Stimulated activated CD8-positive, alpha-beta memory T cell treated with anti-CD3 and anti-CD28 coated beads, Interleukin-15, amount 100 ng/mL, for 48 hours (primary cell): ENCODE measurements at places on chromosomes 16 and 17.

DNA sequence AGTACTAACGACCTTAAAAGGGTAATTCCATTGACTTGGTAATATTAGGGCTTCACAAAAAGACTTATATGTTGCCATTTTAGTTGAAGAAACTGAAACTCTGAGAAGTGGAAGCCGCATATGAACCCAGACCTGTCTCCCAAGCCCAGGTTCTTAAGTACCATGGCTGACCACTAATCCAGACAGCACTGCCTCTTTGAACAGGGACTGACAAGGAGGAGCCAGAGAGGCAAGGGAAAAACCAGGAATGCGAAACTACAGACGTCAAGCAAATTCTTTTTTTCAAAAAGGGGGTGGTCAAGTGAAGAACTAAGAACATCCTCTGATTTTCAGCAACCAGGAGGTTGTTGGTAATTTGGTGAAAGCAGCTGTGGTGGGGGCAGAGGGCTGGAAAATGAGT is 15.2 kb downstream of the CYB5D1 start:
- no peak for DNase-seq

GRCh38 chr16:47204736-47205504 is 61.2 kb upstream of the NETO2 start:
- DNase-seq, result no peak

GRCh38 chr16:50411034-50411433 is 42.2 kb upstream of the BRD7 start:
- DNase-seq, result no peak

- DNase-seq, result no peak
Measured at GRCh38 chr17:70517816-70518215, 348.5 kb downstream of the KCNJ2 start.

DNA sequence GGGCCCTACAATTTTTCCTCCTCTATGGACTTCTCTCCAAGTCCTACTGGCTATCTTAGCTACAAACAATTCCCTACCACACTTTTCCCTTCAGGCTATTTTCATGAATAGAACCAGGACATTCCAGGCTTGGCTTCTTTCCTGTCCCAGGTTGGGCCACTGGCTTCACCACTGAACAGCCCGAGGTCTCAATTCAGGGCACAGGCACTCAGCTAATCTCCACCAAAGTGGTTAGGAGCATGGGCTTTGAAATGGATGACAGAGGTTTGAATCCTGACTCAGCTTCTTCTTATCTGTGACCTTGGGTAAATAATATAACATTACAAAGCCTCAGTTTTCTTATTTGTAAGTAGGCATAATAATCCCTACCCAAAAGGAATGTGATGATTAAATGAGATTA is 50.9 kb upstream of the ZNF629 start:
- no peak for DNase-seq

- DNase-seq, result no peak
Measured at GRCh38 chr17:43465049-43465448, 18.7 kb upstream of the DHX8 start.

- DNase-seq, result no peak
Measured at GRCh38 chr17:18331879-18332278, 16.8 kb downstream of the SMCR8 start.

DNA sequence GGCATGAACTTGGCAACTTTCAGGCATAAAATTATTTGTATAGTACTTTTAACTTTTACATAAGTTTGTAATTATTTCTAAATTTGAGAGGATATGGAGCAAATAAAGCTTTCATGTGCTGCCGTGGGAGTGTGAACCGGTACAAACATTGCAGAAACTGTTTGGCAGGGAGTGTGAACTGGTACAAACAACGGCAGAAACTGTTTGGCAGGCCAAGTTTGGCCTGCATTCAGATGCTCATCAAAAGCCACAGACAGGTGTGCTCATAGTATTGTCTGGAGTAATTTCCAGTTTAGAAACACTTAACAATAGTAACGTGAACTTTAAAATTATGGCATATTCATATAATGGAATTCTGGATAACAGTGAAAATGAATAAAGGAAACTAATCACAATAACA is 73.8 kb upstream of the ATP2A3 start:
- no peak for DNase-seq

- no peak for DNase-seq
Measured at GRCh38 chr16:13970708-13971422, 50.9 kb downstream of the ERCC4 start.

- DNase-seq, result no peak
Measured at GRCh38 chr17:8618825-8619224, 11.7 kb downstream of the MYH10 start.
